H9 (cell line): ENCODE measurements at places on chromosomes 12 and 14. TPM values are rescaled to one million over a fixed set of nuclear protein-coding genes. Genes with fewer than 3 reads are reported as not detected.

Gene PPP1R1A
- 4.3 and 8.5 TPM in 2 replicates for total RNA-seq

Gene A2ML1
- total RNA-seq, result 2.8 and 4.1 TPM in 2 replicates

Gene CIROP
- total RNA-seq, result not detected in 2 replicates

Gene TBX3
- 0.04 and 0.07 TPM in 2 replicates for total RNA-seq

Gene CYP27B1
- total RNA-seq, result 6.1 and 6.5 TPM in 2 replicates

Gene P2RX7
- 0.09 TPM in 1 of 2 replicates, not detected in the other for total RNA-seq

Gene FGF6
- total RNA-seq, result not detected in 2 replicates

- H3K36me3 ChIP-seq, result no peaks in the 10 kb centered on the region
- H3K27me3 ChIP-seq, result no peaks in the 10 kb centered on the region
- H3K27ac ChIP-seq, result no peak overlapping the region
Observed at GRCh38 chr12:47982311-47982710, 18.9 kb downstream of the TMEM106C start.

DNA sequence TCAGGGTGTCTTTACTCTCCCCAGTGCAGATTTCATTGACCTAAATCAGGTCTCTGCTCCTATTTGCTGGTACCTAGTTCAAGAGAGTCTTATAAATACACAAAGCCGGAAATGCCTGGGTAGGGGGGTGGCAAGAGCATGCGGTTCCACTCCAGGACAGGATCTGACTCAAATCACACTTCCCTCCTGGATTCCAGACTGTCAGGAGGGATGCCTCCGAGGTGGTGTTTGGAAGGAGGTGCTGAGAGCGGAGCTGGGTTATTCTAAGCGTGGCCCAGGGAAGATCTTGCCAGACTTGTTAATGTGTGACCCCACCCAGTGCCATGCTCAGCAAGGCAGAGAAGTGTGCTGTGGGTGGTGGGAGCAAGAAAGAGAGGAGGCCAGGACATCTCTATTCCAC is 49.8 kb downstream of the B4GALNT3 start:
- peaks cover 11% of the 10 kb centered on the region for H3K36me3 ChIP-seq
- peak overlapping the region; percentile 0; the same call in 1 of the 2 replicates for H3K4me3 ChIP-seq
- no peak for DNase-seq
- H3K4me1 ChIP-seq, result peaks cover 9% of the 10 kb centered on the region; the same call in 1 of the 2 replicates

- H3K36me3 ChIP-seq, result peaks cover 38% of the 10 kb centered on the region
- no peak overlapping the region for H3K4me3 ChIP-seq
- no peaks in the 10 kb centered on the region for H3K27me3 ChIP-seq
Observed at GRCh38 chr12:3038926-3039510, 38.2 kb upstream of the TSPAN9 start.

DNA sequence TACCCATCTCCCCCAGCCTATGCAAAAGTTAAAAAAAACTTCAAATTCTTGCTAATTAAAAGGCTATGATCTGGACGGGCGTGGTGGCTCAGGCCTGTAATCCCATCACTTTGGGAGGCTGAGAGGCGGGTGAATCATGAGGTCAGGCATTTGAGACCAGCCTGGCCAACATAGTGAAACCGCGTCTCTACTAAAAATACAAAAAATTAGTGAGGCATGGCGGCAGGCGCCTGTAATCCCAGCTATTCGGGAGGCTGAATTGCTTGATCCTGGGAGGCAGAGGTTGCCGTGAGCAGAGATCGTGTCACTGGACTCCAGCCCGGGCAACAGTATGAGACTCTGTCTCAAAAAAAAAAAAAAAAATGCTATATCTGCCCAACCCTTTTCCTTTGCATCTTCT is 925.4 kb downstream of the GALC start:
- H3K36me3 ChIP-seq, result no peaks in the 10 kb centered on the region
- DNase-seq, result no peak
- no peaks in the 10 kb centered on the region for H3K4me1 ChIP-seq
- H3K4me3 ChIP-seq, result no peak overlapping the region
- no peaks in the 10 kb centered on the region for H3K27me3 ChIP-seq

- H3K4me3 ChIP-seq, result no peak overlapping the region
- H3K27ac ChIP-seq, result no peak overlapping the region
- H3K27me3 ChIP-seq, result no peaks in the 10 kb centered on the region
- H3K4me1 ChIP-seq, result peaks cover 5% of the 10 kb centered on the region; the same call in 1 of the 2 replicates
- peak; percentile 60 for DNase-seq
- peaks cover 30% of the 10 kb centered on the region for H3K36me3 ChIP-seq
Observed at GRCh38 chr12:120092551-120093335, 23.8 kb downstream of the RAB35 start.
